ENCODE measurements at places on chromosomes 7 and 10.

DNA sequence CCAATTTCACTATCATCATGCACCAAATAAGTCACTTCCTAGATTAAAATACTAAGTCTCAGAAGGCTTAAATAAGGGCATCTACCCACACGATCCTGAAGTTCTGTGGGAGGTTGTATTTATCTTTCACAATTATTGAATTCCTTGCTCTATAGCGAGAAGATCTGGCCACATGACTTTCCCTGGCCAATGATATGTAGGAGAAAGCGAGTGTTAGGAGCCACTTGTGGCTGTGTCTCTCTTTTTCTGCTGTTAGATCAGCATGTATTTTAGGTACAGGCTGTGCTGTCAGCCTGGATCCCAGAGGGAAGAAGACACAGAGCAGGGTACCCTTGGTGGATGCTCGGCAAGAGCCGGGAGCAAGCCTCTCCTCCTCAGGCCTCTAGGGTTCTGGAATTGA lies 131.3 kb upstream of the DPP6 start:
- DNase-seq = no peak

- no peak for DNase-seq
Observed at GRCh38 chr7:133746305-133746704, 380.8 kb upstream of the LRGUK start.

DNA sequence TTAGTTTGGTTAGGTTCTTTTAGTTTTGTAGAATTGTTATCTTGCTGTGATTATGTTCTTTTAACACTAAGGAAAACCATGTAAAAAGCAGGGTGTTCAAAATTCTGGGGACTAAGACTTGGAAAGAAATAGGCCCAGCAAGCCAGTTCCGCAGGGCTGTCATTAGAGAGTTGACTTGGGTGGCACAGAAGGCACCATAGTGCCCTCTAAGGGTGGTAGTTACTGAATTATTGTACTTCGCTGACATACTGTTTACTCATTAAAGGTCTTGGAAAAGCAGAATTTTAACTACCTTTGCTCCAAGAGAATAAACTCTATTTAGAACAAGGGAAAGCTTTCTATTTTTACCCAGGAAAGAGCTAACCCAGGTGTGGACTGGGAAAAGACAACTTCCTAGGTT lies 86.5 kb downstream of the OTUD1 start:
- DNase-seq = peak; percentile 30

GRCh38 chr10:133070810-133071209 lies 16.9 kb upstream of the ADGRA1 start:
- DNase-seq = no peak

GRCh38 chr10:75788394-75789205 lies 357.2 kb downstream of the LRMDA start:
- DNase-seq = peak; percentile 66

DNA sequence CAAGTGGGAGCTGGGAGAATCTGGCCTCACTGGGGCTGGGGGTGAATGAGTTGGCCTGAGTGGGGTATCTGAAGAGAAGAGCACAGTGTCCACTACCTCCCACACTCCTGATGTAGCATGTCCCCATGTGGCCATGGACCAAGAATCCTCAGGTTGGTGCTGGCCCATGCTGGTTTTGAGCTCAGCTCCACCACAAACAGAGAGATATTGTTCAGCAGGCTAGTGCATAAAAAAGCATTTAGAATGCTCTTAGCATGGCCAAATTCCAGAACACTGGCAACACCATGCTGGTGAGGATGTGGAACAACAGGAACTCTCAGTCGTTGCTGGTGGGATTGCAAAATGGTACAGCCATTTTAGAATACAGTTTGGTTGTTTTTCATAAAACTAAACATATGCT lies 61.4 kb downstream of the FRMPD2 start:
- no peak for DNase-seq

DNA sequence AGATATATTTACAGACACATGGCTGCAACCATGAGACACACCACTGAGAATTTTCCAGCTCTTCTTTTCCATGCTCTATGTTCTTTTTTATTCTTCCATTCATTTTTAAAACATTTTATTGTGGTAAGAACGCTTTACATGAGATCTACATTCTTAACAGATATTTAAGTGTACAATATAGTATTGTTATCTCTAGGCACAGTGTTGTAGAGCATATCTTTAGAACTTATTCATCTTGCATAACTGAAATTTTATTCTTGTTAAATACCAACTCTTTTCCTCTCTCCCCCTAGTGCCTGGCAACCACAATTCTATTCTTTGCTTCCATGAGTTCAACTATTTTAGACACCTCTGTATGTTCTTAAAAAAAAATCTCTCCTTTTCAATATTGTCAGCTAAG lies 67.1 kb upstream of the HABP2 start:
- no peak for DNase-seq

DNA sequence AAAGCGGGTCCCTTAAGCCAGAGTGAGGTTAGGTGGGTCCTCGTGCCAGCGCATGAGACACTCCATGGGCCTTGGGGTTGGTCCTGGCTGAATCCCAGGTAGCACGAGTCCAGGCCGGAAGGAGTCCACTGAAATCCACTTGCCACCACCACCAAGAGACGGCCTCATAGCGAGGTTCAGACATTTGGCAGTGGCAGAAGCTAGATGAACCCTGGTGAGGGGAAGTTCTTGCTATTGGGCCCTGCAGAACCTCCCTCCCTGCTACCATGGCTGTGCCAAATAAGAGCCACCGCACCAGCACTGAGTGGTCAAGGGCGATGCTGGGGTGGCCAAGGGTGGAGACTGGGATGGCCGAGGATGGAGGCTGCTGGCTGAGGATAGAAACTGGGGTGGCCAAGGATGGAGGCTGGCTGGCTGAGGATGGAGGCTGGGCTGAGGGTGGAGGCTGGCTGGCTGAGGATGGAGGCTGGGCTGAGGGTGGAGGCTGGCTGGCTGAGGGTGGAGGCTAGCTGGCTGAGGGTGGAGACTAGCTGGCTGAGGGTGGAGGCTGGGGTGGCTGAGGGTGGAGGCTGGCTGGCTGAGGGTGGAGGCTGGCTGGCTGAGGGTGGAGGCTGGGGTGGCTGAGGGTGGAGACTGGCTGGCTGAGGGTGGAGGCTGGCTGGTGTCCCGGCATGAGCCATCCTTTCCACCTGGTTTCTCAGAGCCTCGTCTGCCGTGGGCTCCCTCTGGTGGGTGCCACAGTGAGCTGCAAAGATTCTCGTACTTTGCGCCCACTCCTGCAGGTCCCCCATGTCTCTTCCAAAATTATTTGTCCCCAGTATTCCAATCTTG lies 88.2 kb downstream of the ELFN1 start:
- peak; percentile 62 for DNase-seq

GRCh38 chr10:127905848-127906261 lies 1.0 kb upstream of the PTPRE start:
- DNase-seq = no peak

DNA sequence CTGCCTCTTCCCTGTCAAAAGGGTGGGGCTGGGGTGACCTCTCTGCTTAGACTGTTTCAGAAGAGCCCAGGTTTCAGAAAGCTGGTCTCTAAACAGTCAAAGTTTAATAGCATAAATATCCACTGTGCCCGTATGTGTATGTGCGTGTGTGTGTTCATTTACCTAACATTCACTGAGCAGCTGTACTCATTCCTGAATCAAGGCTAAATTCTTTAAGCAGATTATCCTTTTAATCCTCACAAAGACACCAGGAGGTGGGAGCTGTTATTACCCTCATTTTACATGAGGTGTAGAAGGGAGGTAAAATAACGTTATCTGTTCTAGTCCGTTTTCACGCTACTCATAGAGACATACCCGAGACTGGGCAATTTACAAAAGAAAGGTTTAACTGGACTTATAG lies 72.2 kb downstream of the RSU1 start:
- DNase-seq = no peak

- peak; percentile 87 for DNase-seq
Observed at GRCh38 chr10:69567920-69568319, 5.3 kb downstream of the NEUROG3 start.

DNA sequence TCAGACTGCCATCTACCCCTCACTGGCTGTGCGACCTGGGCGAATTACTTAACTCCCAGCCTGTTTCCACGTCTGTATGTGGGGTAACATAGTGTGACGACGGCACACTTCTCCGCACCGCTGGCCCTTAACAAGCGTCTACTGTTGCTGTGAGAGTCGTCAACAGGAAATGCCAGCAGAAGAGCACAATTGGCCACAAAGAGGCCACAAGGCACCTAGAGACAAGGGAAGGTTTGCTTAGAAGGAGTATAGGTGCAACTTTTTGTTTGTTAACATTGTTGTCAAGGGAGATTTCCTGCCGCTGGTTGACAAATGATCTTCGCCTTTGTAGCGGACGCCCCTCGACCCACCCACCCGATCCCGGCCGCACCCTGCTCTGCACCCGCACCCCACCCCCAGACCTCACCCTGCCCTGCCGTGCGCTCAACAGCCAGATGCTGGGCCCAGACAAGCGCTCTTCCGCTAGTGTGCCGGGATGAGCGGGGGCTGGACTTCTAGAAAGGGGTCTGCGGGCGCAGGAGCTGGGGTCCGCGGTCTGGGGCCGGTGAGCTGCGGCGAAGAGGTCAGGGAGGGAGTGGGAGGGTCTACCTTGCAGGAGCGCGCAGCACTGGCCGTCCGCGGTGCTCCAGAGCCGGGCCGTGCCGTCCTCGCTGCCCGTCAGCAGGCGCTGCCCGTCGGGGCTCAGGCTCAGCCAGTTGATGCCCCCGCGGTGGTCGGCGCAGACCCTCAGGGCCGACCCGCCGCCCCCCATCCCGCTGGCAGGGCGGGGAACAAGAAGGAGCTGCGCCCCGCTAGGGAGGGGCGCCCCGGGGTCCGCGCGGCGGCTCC lies 785 bp downstream of the WDR86 start:
- DNase-seq = no peak
